ENCODE measurements at places on chromosomes 16 and 17. TPM values are rescaled to one million over a fixed set of nuclear protein-coding genes. Genes with fewer than 3 reads are reported as not detected.

- no peaks in the 10 kb centered on the region for H3K27me3 ChIP-seq
- peaks cover 92% of the 10 kb centered on the region for H3K36me3 ChIP-seq
- no peak for DNase-seq
- H3K4me1 ChIP-seq, result peaks cover 28% of the 10 kb centered on the region
- H3K4me3 ChIP-seq, result no peak overlapping the region
Observed at GRCh38 chr17:47301831-47302230, 21.9 kb upstream of the EFCAB13 start.

DNA sequence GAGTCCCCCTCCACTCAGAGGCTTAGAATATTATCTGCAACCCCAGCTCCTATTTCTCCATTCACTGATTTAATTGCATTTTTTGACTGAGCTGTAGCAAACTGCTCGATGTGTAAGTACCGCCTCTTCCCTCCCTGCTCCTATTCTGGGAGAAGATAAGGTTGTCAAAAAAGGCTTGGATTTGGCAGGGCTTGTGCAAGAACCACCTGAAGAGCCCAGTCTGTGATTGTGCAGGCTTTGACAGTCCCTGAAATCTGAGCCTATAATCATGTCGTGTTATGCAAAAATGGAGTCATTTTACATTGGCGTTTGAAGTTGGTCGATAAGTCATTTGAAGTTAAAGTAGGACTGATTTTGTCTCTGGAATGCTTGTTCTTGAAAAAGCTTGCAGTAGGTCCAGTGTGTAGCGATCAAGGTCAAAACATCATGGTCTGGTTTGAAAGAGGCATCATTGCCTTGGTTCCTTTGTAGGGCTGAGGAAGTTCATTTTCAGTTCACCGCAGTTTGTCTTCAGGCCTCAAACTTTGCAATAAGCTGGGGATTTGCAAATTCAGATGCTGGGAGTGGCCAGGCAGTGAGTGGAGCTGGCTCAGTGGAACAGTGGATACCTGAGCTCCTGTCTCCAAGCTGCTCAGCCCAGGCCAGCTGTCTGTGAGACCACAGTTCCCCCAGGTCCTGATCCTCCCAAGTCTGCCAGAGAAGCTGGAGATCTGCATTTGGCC, 68.8 kb downstream of the KATNIP start:
- H3K27ac ChIP-seq, result no peak overlapping the region
- H3K4me1 ChIP-seq, result no peaks in the 10 kb centered on the region
- no peak for DNase-seq
- no peaks in the 10 kb centered on the region for H3K27me3 ChIP-seq
- H3K4me3 ChIP-seq, result no peak overlapping the region

The SGCA gene
- not detected for total RNA-seq

The ST6GALNAC2 gene
- total RNA-seq, result 0.84 TPM

The RDM1 gene
- 0.50 TPM for total RNA-seq

GRCh38 chr16:76583466-76583865, 306.3 kb downstream of the CNTNAP4 start:
- H3K27me3 ChIP-seq, result no peaks in the 10 kb centered on the region
- DNase-seq, result no peak
- H3K4me1 ChIP-seq, result no peaks in the 10 kb centered on the region

The GPR179 gene
- not detected for total RNA-seq
